ENCODE measurements at places on chromosomes 11 and 22.

GRCh38 chr11:102864724-102865123, 10.1 kb downstream of the MMP12 start:
- no peak for DNase-seq

DNA sequence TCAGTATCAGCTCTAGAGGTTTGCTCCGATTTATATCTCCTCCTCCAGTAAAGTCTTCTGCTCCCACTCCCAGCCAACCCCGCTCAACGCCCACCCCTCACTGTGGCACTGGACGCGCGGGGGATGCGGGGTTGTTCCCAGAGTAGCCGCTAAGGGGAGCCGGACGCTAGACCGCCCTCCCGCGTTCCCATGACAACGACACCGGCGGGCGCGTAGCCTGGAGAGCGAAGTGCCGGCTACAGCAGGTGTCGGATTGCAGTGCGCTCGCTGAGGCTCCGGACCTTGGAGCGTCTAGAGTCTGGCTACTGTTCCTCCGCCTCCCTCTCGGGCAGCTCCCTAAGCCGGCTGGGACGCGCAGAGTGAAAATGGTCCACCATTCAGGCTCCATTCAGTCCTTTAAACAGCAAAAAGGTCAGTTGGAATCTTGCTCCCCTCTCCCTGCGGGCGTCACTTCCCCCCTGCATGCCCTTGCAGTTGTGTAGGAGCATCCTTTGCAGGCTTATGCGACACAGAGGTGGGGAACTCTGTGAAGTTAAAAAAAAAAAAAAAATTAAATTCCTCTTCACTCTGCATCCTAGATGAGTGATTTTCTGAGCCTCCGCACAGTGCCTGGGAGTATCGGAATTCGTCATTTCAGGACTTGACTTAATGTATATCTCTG, at the start of gene ANO3:
Gene ANO3, plus strand, starts transcription at position 220 of the 661 bp plus-strand sequence. Its CDS starts 146 bp downstream, at position 366.
- DNase-seq, result no peak

DNA sequence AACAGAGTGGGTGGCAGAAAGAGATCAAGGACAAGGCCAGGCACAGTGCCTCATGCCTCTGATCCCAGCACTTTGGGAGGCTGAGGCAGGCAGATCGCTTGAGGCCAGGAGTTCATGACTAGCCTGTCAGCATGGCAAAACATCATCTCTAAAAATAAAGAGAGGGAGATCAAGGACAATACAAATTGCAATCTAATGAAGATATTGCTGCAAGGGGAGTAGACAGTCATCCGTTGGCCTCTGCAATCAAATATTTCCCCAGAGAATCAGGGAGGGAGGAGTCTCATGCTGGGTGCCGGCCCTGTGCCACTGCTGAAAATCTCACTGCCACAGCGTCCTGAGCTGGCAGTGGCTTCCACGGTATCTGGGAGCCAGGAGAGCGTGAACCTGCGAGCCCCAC, 19.4 kb upstream of the IL17RA start:
- DNase-seq, result no peak

- no peak for DNase-seq
Observed at GRCh38 chr11:46413760-46414465, 22.3 kb upstream of the CHRM4 start.

DNA sequence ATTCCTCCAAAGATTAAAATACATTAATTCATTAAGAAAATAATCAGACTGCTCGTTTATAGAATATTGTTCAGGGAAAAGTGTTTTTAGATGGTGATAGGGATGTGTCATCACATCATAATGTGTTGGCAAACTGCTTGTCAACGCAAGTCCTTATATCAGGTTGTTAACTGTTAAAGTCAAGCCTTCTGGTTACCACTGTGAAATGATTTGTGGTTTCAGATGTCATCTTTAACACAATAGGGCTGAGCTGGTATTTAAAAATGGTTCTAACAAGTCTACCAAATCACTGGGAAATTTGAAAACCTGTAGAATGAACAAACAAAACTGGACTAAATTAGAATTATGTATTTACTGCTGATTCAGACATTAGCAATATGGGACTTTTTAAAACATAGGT, 2.4 kb upstream of the MMP13 start:
- no peak for DNase-seq

DNA sequence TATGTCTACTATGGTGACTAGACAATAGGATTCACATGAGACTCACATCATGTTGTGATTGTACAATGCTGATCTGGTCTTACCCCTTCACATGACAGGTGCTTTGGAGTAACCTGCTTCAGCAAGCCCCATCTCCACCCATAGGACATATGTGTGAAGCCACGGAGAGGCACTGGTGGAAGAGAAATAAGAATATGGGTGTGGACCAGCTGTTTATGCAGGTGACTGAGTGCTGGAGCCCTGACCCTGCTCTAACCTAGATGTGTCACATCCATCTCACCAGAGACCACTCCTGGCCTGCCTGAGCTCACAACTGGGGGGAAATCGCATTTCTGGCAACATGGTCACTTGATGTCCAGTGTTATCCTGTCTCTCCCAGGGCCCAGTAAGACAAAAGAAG, 119.7 kb downstream of the GGTLC2 start:
- no peak for DNase-seq

GRCh38 chr11:62409831-62410230, 9.0 kb upstream of the SCGB1A1 start:
- DNase-seq, result no peak

- no peak for DNase-seq
Observed at GRCh38 chr11:110112457-110112856, 19.3 kb downstream of the ZC3H12C start.

DNA sequence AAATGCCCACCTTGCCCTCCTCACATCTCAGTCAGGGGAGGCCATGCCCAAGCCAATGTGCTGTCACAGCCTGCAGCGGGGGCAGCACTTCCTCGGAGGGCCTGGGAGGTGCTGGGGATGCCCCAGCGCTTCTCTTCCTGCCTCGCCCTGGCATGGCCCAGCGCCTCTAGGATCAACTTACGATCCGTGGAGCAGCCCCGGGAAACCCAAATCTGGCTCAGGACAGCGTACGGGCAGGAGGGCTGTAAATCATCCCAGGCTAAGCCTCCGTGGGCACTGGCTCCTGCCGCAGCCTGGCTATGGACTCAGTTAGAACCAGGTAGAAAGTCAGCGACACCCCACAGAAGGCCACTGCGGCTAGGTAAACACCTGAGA, 60.9 kb upstream of the EMID1 start:
- no peak for DNase-seq

GRCh38 chr22:29434288-29434687, 4.1 kb upstream of the RFPL1 start:
- no peak for DNase-seq

DNA sequence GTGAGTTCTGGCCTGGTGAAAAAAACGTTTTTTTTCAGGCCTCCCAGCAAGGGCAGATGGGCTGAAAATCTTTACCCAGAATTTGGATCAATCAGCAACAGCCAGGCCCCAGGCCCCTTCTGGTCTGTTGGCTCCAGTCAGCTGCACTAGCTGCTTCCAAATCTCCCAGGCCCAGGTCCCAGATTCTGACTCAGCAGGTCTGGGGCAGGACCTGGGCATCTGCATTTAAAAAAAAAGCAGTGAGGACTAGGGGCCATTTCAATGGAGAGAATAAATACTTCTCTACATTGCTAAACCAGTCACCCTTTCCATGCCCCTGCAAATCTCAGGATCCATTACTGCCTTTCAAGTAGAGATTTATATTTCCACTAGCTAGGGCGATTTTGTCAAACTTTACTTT, 4.3 kb downstream of the SLC15A3 start:
- no peak for DNase-seq

DNA sequence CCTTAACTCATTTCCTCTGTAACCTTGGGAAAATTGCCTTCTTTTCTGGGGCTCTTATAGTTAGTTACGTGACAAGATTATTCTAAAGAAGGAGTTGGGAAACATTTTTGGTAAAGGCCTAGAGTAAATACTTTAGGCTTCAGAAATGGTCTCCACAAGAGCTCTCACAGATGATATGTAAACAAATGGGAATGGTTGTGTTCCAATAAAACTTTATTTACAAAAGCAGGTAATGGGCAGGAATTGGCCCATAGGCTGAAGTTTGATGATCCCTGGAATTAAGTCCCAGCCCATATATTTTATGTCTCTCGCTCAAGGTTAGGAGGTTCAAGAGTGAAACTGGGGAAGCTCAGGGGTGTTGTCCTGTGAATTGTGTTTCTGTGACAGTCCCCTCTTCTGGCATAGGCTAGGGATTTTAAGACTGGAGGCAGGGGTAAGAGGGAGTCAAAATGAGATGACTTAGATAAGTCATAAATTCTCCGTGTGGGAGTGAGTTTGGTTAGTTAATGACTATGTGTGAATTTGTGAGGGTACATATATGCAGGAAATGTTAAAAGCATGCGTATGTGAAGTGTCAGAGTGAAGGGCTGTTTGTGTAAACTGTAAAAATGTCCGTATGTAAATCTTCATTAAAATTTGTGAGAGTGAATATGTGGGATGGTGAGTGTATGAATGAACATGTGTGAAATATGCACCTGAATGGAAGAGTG, 7.4 kb upstream of the OR52B4 start:
- no peak for DNase-seq

- no peak for DNase-seq
Observed at GRCh38 chr11:15716550-15716949, 601.8 kb downstream of the INSC start.
